ENCODE measurements at places on chromosomes 5 and 9.

- DNase-seq, result no peak
Measured at GRCh38 chr9:21294364-21294774, 10.7 kb downstream of the IFNA5 start.

- no peak for DNase-seq
Measured at GRCh38 chr9:108209132-108209685, 646.6 kb downstream of the ACTL7B start.

DNA sequence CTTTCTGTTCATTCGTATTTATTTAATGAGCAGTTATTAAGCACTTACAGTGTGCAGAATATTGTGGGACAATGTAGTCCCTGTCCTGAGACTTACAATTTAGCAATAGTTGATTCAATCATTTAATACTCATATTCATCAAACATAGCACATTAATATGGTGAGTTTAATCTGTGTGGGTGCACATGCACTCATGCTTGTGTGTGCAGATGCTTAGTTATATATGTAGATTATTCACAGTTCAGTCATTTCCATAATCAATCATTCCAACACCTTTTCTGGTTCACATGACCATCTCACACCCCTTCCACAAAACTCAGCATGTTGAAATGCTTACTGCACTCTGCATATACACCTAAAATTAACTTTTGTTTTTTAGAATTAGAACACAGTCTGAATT, 321.6 kb upstream of the RFX3 start:
- DNase-seq, result no peak

GRCh38 chr9:83536332-83536731, 1.9 kb downstream of the FRMD3 start:
- DNase-seq, result no peak

DNA sequence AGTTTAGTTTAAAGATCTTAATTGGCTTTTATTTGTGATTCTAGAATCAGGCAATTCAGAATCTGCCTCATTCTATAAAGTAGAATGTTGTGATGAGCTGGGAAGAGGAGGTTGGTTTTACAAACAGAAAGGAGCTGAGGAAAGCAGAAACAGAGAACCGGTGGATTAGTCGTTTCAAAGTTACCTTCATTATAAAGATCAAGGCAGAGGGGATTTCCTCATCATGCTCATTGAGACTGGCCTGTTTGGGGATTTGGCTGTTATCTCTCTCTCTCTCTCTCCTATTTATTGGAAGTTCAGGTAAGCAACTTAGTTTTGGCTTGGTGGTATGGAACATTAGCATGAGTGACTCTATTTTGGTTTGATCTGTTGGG, 134.0 kb downstream of the GCNT1 start:
- DNase-seq, result no peak

DNA sequence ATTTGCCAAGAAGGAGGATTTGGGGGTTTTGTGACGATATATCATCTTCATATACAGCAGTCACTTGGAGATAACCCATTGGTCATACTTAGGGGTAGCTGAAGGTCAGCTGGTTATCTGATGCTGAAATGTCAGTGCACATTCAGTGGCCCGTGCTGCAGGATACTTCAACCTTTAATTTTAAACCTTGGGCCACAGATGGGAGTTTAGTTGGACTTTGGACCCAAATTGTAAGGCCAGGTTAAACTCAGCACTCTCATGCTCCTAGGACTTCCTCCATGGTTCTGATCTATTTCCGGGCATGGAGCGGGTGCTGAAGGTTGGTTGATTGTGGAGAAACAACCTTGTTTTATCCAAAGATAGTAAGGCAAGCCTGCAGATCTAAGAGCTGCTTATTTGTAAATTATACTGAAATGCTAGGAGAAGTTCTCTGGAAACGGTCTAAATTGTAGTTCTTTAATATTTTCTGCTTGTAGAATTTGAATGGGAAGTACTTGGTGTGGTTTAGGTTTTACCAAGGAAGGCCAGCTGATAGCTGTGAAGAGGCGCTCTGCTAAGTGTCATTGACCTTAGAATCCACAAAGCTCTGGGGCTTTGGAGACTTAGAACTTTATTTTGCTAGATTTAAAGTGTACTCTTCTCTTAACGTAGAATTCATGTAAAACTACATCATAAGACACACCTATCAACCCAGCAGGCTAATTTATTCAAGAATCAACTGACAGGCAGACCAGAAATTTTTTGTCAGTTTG, 38.6 kb downstream of the SLC44A1 start:
- no peak for DNase-seq

DNA sequence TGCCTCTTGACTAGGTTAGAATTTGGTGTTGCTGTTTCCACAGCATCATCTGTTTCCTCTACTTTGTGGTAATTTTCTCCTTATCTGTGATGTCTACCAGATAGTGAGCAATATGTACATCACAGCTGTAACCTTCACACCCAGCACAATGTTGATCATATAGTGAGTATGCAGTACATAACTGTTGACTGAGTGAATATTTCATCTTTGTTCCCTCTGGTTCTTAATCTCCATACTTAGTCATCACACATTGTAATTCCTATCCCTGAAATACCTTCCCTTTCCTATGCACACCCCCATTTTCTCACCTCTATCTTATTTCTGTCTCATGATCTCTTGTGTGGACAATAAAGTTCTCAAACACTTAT, 115.9 kb downstream of the KIF4B start:
- no peak for DNase-seq

DNA sequence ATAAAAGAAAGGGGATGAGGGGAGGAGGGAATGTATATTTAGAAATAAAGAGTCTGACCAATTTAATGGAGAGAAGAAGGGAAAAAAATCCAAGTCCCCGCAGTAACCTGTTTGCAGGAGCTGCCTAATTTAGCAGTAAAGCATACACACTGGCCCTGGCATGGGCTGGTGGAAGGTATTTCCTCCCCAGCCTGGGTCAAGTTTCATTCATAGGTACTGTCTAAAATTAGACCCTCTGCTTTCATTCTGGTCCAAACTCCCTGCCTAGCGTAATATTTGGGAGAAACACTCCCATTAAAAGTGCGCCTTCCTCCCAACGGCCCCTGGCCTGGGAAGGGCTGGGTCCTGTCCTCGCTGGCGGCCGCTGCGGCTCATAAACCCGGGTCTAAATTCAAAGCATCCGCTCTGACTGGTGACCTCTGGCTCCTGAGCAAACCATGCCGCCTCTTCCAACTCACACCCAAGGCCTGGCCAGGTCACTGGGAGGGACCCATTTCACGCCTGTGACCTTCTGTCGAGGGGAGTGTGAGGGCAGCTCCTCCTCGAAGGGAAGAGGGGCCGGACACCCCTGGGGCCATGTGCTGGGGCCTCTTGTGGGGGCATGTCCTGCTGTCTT, 123.2 kb downstream of the FGF18 start:
- no peak for DNase-seq

- peak; percentile 44 for DNase-seq
Measured at GRCh38 chr5:143229896-143230675, 173.4 kb downstream of the NR3C1 start.

- DNase-seq, result no peak
Measured at GRCh38 chr9:23769307-23769935, 56.6 kb downstream of the ELAVL2 start.

GRCh38 chr9:12464910-12465512, 228.2 kb upstream of the TYRP1 start:
- DNase-seq, result no peak

All from posterior cingulate gyrus (tissue), 11 donors.